ENCODE measurements at places on chromosomes 4 and X.

GRCh38 chr4:74327762-74328161, 19.5 kb downstream of the EPGN start:
- no peak for DNase-seq

- no peak for DNase-seq
Measured at GRCh38 chr4:89382439-89382838, 74.8 kb upstream of the GPRIN3 start.

DNA sequence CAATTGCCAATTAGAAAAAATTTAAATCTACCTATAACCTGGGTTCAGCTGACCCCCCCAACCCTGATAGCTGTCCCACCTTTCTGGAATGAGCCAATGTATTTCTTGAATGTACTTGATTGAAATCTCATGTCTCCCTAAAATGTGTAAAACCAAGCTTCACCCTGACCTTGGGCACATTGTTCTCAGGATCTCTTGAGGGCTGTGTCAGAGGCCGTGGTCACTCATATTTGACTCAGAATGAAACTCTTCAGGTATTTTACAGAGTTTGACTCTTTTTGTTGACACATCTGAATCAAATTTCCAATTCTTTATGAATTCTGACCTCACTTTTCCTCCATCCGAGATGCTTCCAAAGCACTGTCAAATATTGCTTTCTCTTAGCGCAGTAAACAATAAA, 115.3 kb upstream of the BEND4 start:
- no peak for DNase-seq

GRCh38 chrX:121179972-121180371, 132.6 kb downstream of the GLUD2 start:
- no peak for DNase-seq

DNA sequence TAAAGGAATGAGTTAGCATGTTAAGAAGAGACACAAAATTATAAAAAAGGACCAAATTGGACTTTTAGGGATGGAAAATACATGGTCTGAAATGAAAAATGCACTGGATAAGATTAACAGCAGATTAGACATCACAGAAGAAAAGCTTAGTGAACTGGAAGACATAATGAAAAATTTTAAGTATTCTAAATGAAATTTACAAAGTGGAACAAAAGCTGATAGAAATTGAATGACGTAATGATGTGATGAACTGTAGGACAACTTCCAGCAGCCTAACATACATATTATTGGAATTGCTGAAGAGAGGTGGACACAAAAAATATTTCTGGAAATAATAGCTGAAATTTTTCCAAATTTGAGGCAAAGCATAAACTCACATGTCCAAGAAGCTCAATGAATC, 39.6 kb upstream of the GPR173 start:
- no peak for DNase-seq
